ENCODE measurements at places on chromosomes 6 and 20.

- DNase-seq, result no peak
Observed at GRCh38 chr6:102961902-102962301, 1568.4 kb downstream of the GRIK2 start.

GRCh38 chr6:115573861-115574260, 486.8 kb downstream of the FRK start:
- peak; percentile 63 for DNase-seq

- no peak for DNase-seq
Observed at GRCh38 chr6:109891924-109892323, 86.2 kb upstream of the GPR6 start.

DNA sequence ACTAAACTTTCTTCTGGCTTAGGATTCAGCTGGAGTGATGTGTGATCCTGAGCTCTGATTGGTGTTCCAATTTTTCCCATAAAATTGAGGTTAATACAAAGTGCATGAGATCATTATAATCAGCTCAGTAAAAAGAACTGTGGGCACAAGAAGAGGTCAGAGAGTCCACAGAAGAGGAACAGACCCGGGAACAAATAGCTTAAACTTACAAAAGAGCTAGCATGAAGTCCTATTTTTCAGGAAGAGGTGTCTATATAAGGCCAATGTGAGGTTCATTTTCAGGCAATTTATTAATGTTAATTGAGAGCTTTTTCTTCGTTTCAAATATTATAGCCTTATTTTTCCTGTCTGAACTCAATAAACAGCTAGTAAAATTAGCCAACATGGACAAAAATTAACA, 26.9 kb upstream of the STX11 start:
- DNase-seq, result no peak

- DNase-seq, result peak; percentile 84
Observed at GRCh38 chr6:25248123-25248522, 31.1 kb upstream of the CARMIL1 start.

DNA sequence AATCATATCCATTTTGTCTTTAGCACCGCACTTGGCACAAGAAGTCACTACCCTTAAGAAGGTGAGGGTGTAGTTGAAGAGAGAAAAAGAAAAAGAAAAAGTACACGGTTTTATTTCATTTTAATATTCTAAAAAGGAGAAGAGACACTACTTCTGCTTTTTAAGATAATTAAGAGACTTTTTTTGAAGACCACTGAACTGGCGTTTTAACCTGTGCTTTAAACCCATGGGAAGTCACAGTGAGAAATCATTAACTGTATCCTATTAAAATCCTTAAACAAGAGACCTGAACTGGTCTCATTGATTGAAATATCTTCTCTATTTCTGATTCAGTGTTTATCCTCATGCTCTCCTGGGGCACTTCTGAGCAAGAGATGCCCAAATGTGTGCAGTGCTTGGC, 243.5 kb downstream of the TMEM242 start:
- no peak for DNase-seq

Measured in fibroblast of upper back skin (primary cell).